ENCODE measurements at places on chromosomes 1 and 21.
A peak's percentile ranks its signal among the peaks of the same experiment; 100 is the strongest.

DNA sequence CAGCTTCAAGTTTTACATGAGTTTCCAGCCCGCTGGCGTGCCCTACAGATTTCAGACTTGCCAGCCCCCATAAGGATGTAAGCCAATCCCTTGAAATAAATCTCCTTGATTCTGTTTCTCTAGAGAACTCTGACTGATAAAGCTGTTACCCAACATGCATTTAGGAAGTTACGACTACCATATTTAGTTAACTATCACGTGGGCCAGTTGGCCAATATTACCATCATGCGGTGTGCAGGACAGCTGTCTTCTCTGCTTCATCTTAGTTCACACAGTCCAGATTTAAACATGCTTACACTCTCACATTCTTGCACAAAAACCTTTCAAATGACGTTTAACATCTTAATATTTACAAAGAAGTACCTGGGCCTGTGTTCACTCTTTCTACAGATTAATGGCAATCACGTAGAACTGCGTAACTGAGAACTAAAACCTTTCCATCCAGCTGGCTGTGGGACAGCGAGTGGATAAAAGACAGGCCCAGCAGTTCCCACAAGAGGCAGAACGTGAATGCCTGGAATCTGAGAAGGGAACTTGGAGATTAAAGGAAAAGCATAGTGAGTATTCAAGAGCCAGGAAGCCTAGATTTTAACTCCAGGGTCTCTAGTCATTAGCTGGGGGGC lies 20.8 kb downstream of the FAM177B start:
- no peak for DNase-seq

GRCh38 chr1:26344147-26344920 lies 9.6 kb downstream of the CRYBG2 start:
- no peak for DNase-seq

GRCh38 chr21:19702726-19703125 lies 1295.5 kb upstream of the NCAM2 start:
- DNase-seq: no peak

GRCh38 chr1:49686107-49686506 lies 337.6 kb downstream of the AGBL4 start:
- DNase-seq: no peak

DNA sequence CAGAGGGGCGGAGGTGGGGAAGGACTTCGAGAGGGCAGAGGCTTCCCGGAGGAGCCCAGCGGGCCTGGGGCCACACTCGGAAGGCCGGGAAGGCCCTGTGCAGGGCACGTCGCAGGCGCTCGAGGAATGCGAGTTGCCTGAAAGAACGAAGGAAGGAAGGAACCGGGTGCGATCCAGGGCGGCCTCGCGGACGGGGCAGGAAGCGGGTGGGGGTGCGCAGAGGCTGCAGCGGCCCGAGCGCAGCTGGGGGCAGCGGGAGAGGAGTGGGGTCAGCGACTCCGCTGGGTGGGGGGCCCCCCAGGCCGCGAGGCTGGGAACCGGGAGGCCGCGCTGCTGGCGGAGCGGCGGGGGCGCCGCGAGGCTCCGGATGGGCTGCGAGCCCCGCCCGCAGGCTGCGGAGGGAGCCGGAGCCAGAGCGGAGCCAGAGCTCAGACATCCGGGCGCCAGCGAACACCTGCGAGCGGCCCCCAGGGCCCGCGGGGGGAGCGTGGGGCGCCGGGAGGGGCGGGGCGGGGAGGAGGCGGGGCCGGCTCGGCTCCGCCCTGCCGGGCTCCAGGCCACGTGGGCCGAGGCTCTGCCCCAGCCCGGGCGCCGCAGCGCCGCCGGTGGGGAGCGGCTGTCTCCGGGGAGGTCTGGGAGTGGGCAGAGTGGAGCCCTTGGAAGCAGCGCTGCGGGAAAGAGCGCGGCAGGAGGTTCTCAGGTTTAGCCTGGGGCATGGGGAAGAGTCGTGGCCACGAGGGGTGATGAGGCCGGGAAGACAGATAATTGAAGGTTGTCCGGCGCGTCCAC lies 4.6 kb downstream of the ID3 start:
- DNase-seq: peak; percentile 49

DNA sequence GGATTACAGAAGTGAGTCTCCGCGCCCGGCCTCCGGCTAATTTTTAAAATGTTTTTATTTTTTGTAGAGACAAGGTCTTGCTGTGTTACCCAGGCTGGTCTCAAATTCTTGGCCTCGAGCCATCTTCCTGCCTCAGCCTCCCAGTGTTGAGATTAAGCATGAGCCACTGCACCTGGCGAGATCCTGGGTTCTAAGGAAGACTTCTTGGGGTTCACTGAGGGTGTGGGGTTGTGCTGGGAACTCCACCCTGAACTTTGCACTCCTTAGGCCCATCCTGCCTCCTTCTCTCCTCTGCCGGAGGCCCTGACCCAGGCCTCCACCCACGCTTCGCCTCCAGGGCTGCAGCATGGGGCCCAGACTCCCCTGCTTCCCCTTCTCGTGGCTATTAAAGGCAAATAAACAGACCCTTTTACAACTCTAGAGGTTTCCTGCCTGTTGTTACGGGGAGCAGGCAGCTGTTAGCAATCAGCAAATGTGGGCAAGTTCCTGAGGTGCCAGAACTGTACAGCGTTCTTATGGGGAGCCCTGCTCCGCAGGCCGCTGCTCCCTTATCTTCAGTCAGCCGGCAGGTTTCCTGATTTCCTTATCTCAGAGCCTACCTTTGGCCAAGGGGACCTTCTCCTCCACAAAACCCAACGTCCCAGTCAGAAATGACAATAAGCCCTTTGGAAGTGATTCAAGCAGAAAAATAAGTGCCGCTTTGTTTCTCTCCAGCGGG lies 41.0 kb upstream of the LIN9 start:
- DNase-seq: no peak

DNA sequence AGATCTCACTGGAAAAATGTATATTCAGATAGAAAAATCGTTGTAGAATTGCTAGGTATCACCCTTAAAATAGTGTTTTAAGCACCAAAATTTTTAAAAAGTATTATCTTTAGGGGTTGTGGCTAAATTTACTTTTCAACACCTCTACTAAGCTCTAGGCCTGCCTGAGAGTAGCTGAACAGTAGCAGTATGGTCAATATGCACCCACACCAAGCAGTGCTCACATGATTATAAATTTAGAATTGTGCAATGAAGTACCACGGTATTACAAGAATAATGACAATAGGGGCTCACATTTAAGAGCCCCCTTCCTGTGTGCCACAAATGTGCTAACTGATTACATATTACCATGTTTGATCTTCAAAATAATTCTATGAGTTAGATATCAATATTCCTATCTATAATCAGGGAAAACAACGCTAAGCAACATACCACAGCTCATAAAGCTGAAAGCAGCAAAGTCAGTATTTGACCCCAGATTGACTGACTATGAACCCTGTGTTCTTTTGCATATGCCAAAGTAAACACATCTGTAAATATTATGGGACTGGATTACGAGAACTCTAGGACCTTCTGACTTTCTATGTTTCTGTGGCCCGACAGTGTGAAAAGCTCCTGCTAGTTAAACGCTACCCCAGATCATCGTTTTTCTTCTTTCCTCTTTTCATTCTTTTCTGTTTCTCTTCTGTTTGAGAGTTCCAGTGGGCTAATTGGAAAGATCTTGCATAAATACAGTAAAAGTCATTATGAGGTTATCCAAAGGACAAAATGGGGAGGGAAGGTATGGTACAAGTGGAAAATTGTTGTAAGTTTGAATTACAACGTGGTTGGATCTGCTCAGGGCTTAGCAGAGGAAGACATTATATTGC lies 201.1 kb upstream of the C1orf87 start:
- DNase-seq: peak; percentile 58

DNA sequence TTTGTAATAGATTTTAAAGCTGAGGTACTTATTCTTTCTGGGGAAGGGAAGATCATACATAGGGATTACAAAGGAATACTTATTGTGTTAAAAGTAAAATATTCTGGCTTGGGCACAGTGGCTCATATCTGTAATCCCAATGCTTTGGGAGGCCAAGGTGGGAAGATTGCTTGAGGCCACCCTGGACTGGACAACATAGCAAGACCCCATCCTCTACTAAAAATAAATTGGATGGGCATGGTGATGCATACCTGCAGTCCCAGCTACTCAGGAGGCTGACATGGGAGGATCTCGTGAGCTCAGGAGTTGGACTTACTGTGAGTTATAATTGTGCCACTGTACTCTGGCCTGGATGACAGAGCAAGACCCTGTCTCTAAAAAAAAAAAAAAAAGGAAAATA lies 27.6 kb downstream of the GABPB2 start:
- DNase-seq: no peak

DNA sequence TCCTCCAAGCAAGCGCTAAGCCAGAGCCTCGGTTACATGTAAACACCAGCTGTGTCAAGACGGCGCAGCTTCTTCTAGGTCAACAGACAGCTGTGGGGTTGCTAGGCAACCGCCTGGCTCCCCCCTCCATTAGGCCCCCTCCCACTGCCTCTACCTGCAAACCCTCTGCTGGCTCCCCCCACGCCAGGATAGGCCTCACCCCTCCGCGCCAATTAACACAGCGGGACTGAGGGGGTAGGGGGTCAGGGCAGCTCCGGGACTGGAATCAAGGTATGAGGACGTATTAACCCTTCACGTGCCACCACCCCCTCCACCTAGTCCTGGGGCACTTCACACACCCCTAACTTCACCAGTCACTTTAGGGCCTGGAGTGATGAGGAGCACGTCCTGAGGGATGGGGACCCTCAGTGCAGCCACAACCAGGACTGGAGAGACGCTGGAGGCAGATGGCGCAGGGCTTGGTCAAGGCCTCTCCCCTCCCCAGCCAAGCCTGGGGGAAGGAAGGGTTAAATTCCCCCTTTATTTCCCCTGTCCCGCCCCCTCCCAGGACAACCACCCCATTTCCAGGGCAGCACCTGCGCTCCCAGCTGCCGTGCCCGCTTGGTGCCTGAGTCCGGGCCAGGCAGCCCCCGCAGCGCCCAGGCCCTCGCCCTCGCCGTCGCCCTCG lies 37.4 kb upstream of the WASF2 start:
- DNase-seq: peak; percentile 84

GRCh38 chr1:167057241-167057688 lies 32.9 kb downstream of the GPA33 start:
- DNase-seq: no peak

- no peak for DNase-seq
Observed at GRCh38 chr1:21115098-21115760, 61.5 kb downstream of the EIF4G3 start.

DNA sequence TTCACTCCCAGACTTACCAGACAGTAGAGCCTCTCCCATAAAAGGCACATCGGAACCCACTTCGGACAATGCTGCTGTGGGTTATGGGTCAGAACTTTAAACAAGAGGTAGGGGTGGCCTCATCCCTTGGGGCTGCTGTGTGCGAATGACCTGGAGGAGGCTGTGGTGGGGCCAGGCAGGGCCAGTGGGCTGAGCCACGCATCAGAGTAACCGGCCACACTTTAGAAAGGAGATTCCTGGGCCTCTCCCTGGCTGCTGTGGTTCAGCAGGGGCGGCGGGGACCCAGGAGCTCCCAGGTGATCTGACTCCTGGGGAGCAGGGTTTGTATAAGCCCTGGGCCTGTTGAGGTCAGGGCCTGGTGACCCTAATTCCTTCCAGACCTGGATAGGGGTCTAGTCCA lies 110.2 kb upstream of the C1orf174 start:
- DNase-seq: no peak

DNA sequence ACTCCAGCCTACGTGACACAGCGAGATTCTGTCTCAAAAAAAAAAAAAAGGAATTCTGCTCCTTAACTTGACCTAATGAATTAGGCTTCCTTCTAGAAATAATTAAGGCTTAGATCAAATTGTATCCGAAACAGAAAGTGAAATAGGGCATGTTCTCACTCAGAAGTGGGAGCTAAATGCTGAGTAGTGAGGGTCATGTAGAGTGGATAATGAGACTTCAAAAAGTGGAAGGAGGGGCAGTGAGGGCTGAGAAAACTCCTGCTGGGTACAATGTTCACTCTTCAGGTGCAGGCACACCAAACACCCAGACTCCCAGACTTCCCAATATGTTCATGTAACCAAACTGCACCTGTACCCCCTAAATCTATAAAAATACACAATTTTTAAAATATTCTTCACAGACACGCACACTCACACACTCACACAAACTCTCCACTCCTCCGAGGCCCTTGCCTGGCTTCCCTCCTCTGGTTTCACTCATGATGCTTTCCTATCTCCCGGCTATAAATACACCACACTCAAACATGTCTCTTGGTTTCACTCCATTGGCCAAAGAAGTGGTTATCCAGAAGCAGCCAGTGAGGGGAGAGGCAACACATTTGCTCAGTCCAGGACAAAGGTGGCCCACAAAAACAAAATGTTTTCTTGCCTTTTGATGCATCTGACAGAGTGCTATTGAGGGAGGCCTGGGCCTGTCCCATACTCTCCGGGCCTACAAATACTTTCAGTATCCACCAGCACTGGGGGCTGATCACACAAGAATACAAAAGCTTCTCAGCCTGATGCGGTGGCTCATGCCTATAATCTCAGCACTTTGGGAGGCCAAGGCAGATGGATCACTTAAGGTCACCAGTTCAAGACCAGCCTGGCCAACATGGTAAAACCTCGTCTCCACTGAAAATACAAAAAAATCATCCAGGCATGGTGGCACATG lies 249.2 kb downstream of the TOMM20 start:
- no peak for DNase-seq

- no peak for DNase-seq
Observed at GRCh38 chr21:32538147-32538792, 47.1 kb downstream of the TCP10L start.

- DNase-seq: no peak
Observed at GRCh38 chr1:54054438-54054749, 986 bp downstream of the TCEANC2 start.

DNA sequence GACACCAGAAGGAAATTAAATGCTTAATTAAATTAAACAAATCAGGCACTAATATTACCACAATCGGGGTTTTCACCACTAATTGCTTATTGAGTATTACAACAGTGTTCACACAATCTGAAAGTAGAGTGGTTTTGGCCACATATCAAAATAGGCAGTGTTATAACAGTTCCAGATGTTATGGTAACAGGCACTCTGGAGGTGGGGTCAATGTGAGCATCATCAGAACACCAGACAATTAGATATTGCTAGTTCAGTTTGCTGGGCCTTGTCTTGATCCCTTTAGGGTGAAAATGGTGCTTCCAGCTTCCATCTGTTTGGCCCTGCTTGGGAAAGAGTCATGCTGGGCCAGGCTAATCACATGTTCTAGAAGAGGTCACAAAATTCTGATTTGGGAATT lies 14.5 kb upstream of the DDAH1 start:
- no peak for DNase-seq

- no peak for DNase-seq
Observed at GRCh38 chr1:67211589-67212563, 45.6 kb downstream of the IL23R start.

GRCh38 chr1:243924188-243924587 lies 74.1 kb upstream of the AKT3 start:
- no peak for DNase-seq

- DNase-seq: no peak
Observed at GRCh38 chr1:18018366-18018765, 89.2 kb upstream of the IGSF21 start.

- no peak for DNase-seq
Observed at GRCh38 chr1:198491028-198491427, 49.5 kb downstream of the ATP6V1G3 start.

GRCh38 chr21:31837618-31838390 lies 35.0 kb upstream of the HUNK start:
- DNase-seq: no peak

- DNase-seq: no peak
Observed at GRCh38 chr21:33775100-33775828, 133.0 kb downstream of the ITSN1 start.

- DNase-seq: no peak
Observed at GRCh38 chr21:28516991-28517592, 475.6 kb downstream of the LTN1 start.

- no peak for DNase-seq
Observed at GRCh38 chr1:166261511-166261910, 94.7 kb upstream of the FAM78B start.

All from forelimb muscle (tissue), 1 donor.